CD4-positive, alpha-beta T cell (primary cell): ENCODE measurements at places on chromosomes 7 and 10.

- DNase-seq, result peak; percentile 57
These were observed 51.7 kb upstream of the IFRD1 start for GRCh38 chr7:112398534-112398933.

- DNase-seq, result no peak
These were observed 1377.4 kb downstream of the XPNPEP1 start for GRCh38 chr10:108545921-108546320.

DNA sequence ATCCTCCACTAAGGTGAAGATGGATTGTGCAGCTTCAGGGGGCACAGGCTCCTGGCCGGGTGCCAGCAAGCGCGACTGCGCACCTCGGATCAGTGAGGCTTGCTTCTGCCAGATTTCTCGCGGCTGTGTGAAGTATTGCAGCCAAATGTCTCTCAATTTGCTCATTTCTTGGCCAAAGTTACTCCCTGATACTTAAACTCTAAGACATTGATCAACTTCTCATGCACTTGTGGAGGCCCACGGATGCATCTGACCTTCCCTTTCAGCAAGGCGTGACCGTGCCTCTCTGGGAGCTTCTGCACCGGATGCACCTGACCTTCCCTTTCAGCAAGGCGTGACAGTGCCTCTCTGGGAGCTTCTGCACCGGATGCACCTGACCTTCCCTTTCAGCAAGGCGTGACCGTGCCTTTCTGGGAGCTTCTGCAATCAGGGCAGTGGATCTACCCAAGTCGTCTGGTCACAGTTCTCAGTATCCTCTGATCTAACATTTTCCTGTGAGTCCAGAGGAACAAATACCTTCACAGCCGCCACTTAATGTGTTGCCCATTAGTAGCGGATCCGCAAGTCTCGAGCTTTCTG lies 248.3 kb downstream of the ADARB2 start:
- DNase-seq, result no peak

DNA sequence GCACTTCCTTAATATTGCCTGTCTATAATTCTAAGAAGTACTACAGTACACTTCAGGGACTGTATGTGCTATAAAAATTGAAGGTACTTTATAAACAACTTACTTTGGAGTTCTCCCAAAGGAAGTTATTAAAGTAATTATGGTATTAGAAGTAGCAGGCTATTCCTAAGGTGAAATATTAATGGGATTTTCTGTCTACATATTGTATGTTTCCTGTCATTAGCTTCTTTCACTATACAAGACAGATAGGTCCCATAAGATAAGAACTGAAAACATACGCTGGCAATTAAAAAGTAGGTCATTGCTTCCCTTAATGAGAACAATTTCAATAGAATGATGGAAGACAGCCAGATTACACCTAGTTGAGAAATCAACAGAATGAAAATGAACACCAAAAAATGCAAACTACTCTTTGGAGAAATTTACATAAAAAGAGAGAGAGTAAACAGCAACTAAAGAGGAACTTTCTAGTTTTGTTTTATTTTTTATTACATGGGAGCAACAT lies 147.0 kb downstream of the HBP1 start:
- DNase-seq, result no peak

DNA sequence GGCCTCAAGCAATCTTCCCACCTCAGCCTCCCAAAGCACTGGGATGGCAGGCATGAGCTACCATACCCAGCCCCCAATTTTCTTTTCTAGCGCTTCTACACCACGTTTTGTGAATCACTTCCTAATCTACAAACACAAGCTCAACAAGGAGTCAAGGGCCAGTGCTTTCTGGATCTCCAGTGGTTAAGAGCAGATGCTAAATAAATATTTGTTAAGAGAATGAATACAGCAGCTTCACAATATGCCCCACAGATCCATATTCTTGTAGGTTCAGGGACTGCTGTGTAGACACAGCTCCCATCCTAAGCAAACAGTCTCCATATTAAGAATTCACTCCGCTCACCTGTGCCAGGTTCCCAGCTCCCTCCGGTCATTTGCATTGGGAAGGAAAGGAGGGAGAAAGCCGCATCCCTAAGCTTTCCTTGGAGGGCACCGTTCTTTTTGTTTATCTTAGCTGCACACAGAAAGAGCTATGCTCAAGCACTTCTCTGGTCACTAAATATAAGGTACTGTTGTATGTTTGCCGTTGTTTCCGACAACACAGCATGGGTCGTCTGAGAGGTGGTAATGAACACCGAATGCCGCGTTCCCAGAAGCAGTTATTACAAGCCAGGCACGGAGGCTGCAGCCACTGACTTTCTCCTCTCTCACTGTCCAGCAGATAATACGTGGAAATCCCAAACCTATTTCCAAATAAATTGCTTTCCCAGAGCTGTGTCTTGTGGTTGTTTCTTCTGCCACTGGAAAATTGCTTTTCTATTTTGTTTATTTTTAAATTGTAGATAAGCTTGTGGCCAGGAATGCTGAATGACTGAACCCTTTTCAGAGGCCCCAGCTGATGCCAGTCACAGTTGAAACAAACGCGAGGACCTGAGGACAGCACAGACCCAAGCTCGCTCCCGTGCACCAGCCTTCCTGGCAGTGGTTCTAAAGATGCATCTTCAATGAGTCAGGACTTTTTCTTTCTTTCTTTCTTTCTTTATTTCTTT lies 217.1 kb downstream of the PRPF18 start:
- no peak for DNase-seq

DNA sequence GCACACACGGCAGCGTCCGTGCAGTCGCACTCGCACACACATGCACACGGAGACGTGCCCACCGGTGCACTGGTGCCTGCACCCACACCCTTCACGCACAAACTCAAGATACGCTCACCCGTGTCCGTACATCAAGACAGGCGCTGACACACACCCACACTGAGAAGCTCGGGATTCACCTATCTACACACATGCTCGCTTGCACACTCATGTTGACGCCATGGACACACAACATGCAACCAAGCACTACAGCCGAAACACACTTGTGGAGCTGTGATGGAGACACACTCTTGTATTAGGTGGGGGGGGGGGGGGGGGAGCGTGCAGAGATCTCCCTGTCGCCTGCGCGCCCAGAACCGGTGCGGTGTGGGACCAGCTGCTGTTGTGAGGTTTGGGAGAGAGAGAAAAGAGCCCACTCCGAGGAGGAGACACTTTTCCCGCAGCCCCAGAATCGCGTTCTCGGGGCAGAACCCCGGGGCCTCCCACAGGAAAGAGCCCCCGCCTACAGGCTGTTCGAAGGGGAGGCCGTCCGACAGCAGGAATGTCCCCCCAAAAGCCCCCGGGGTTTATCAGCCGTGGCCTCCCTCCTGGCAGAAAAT lies 605 bp upstream of the NFKB2 start:
- DNase-seq, result no peak

DNA sequence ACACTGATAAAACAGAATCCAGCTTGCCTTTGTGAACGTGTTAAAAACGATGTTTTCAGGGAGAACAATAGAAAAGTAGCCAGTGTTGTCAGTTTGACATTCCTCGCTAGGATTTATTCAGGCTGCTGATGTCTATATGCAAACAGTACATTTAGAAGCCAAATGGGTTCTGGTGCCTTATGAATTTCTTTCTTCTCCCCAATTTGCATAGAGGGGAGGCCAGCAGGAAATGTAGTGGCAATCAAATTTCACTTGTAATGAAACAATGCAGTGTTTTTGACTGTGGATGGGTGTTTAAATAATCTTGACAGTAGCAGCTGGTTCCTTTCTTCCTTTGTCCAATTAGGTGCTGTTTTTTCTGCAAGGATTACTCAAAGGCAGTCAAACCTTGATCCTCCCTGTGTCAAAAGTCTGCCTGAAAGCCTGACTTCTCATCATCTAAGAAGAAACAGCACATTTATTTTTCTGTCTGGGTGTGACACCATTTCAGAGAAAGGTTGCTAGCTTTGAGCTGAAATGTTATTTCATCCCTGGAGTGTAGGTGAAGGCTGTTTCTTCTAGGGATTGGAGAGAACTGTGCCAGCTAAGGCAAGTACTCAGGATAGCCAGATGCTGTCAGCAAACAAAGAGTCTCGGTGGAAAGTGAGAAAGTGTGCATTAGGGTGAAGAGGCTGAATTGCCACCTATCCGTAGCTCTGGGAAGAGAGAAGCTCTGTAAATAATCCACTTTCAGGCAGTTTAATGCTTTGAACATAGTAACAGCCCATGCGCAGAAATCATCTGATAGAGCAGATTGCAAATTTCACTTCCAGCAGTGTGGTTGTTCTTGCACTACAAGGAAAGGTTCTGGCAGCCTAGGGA lies 36.6 kb upstream of the ZNRF2 start:
- no peak for DNase-seq

DNA sequence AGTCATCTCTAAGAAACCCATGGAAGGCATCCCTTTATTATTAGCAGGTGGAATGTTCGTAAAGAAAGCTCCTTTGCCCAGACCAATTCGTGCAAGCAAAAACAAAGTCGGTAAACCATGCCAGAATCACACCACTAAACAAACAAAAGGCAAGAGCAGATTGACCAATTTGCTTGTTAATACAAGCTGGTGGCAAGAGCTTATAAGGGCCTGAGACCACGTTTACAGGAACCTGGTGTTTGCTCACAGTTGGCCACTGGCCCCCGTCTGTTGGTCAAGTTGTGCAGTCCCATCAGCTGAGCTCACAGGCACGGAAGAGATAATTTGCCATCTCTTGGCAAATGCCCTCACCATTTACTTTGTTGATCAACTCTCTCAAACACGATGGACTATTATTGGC lies 342.2 kb upstream of the MKI67 start:
- DNase-seq, result no peak

GRCh38 chr10:117988814-117989213 lies 57.9 kb downstream of the RAB11FIP2 start:
- DNase-seq, result no peak
